H1 (cell line): ENCODE measurements at places on chromosomes 5 and 9.

DNA sequence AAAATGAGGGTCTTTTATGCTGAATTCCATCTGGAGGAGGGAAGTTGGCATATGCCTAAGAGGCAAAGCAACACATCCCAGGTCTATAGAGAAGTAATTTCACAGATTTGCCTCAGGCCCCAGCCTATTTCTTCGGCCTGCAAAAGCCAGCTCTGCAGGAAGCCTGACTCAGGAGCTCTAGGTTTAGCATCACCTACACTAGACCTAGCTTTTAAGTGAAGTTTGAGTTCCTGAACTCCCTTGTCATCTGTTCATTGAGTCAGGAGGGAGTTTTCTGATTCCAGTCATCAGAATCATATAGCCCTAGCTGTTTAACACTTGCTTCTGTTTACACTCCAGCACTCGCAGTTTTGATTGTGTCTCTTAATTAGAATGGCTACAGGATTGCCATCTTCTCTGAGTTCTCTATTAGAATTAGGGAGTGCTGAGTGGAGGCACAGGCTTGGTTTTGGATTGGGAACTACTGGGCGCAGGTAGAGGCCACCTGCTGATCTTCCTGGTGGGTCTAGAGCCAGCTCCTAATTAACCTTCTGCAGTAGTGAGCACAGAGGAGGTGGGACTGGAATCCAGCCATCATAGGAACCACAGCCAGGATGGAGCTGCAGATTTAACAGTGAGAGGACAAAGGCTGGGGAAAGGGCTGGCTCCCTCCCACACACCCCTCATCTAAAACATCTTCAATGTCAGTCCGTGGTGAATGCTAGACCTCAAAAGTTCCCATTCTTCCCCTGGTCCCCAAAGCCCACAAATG is 179.5 kb downstream of the TRIO start:
- H3K36me3 ChIP-seq, result peaks cover 10% of the 10 kb centered on the region
- H3K4me1 ChIP-seq, result peaks cover 3% of the 10 kb centered on the region; the same call in 1 of the 2 replicates
- H3K27ac ChIP-seq, result no peak overlapping the region
- DNase-seq, result no peak
- H3K4me3 ChIP-seq, result no peak overlapping the region

GRCh38 chr5:72452515-72453245 is 54.5 kb downstream of the ZNF366 start:
- no peaks in the 10 kb centered on the region for H3K27me3 ChIP-seq
- H3K36me3 ChIP-seq, result no peaks in the 10 kb centered on the region
- no peak overlapping the region for H3K27ac ChIP-seq
- DNase-seq, result no peak
- H3K4me1 ChIP-seq, result 0 out of 2 replicates have a peak, but pooled peaks cover 3% of the 10 kb centered on the region

GRCh38 chr9:2418619-2419018 is 203.0 kb upstream of the VLDLR start:
- no peak overlapping the region for H3K27ac ChIP-seq
- no peaks in the 10 kb centered on the region for H3K27me3 ChIP-seq
- no peak overlapping the region for H3K4me3 ChIP-seq
- peaks cover 6% of the 10 kb centered on the region for H3K4me1 ChIP-seq
- DNase-seq, result no peak

DNA sequence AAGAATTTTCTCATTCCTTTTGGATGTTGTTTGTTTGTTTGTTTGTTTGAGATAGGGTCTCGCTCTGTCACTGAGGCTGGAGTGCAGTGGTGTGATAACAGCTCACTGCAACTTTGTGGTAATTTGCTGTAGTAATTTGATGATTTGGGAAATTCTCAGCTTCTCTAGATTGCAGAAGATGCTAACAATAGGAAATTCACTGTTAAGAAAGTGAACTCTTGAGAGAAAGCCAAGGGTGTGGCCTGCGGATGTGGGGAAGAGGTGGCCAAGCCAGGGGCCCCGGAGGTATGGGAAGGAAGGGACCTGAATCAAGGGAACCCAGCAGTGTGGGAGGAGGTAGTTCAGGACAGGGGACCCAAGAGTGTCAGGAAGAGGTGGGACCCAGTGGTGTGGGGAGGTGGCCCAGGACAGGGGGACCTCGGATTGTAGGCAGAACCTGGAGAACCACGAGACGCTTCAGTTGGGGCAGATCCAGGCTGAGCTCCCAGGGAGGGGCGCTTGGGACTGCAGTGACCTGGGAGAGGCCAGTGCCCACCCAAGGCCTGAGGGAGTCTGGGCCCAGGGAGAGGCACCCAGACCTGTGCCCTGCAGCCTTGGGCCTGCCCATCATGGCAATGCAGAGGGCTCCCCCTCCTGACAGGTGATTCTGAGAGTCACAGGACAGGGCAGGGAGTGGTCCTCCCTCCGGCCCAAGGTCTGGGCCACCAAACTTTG is 5.6 kb upstream of the LCN2 start:
- no peak overlapping the region for H3K27ac ChIP-seq
- no peak overlapping the region for H3K4me3 ChIP-seq
- no peaks in the 10 kb centered on the region for H3K27me3 ChIP-seq
- H3K36me3 ChIP-seq, result no peaks in the 10 kb centered on the region

- H3K4me3 ChIP-seq, result no peak overlapping the region
- H3K4me1 ChIP-seq, result no peaks in the 10 kb centered on the region
- no peaks in the 10 kb centered on the region for H3K27me3 ChIP-seq
- DNase-seq, result no peak
- H3K36me3 ChIP-seq, result no peaks in the 10 kb centered on the region
Observed at GRCh38 chr5:110099572-110099971, 409.8 kb downstream of the MAN2A1 start.

DNA sequence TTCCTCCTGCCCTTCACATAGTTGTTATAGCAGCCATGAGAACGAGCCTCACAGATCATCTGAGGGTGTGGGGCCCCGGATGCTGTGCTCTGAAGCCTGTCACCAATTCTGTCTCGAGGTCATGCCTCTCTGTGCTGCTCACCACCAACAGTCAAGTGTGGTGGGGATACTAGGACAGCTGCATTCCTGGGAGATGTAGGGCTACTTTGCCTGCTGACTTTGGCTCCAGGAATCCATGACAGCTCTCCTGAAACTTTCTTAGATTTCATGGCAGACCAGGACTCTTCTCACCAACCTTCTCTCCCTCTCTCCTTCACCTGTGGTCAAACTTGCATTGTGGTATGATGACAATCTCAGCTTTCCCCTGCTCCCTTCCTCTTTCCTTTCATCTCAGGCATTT is 395.9 kb downstream of the PSAT1 start:
- H3K36me3 ChIP-seq, result no peaks in the 10 kb centered on the region
- no peak for DNase-seq

DNA sequence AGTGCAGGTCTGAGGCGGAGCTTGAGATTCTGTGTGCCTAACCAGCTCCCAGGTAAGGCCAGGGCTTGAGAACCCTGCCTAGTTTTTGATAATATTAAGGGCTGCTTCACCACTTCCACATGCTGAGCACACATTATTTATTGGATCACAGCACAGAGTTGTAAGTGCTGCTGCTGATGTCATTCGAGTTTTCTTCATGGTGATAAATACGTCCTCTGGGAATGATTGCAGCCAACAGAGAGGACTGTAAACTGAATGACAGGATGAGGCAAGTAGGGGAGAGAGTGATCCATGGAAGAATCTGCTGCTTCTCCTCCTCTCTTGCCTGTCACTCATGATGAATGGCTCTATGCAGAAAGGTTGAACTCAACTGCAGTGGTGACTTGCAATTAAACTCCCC is 77.9 kb upstream of the VPS13A start:
- no peaks in the 10 kb centered on the region for H3K27me3 ChIP-seq
- H3K36me3 ChIP-seq, result no peaks in the 10 kb centered on the region
- peaks cover 3% of the 10 kb centered on the region for H3K4me1 ChIP-seq
- no peak overlapping the region for H3K4me3 ChIP-seq
- DNase-seq, result no peak
- no peak overlapping the region for H3K27ac ChIP-seq

GRCh38 chr9:88754452-88754851 is 219.5 kb downstream of the NXNL2 start:
- no peaks in the 10 kb centered on the region for H3K36me3 ChIP-seq
- H3K4me3 ChIP-seq, result no peak overlapping the region
- no peaks in the 10 kb centered on the region for H3K4me1 ChIP-seq
- DNase-seq, result no peak
- no peaks in the 10 kb centered on the region for H3K27me3 ChIP-seq

GRCh38 chr9:1882711-1883403 is 132.3 kb upstream of the SMARCA2 start:
- no peak for DNase-seq
- no peaks in the 10 kb centered on the region for H3K36me3 ChIP-seq
- H3K27me3 ChIP-seq, result no peaks in the 10 kb centered on the region
- no peak overlapping the region for H3K27ac ChIP-seq

DNA sequence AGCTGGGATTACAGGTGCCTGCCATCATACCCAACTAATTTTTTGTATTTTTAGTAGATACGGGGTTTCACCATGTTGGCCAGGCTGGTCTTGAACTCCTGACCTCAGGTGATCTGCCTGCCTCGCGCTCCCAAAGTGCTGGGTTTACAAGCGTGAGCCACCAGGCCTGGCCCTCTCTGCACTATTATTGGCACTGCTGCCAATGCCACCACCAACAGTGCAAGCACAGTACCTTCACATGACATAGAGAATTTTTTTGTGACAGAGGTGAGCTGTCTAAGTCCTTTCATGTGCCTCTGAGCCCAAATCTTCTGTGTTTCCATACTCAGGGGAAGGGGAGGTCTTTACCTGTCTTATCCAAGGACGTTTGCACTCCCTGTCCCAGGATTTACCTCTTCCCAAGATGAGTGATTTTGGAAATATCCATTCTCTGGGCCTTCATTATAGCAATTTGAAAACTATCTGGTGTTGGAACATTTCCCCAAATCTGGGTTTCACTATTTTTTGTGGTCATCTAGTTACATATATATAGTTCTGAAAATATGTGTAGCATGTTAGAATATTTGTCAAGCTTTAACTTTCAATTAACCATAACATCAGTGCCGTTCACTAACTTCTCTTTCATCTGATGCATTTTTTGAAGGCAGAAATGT is 5.4 kb upstream of the CD180 start:
- DNase-seq, result no peak
- no peak overlapping the region for H3K4me3 ChIP-seq
- H3K27me3 ChIP-seq, result no peaks in the 10 kb centered on the region
- H3K27ac ChIP-seq, result no peak overlapping the region
- H3K4me1 ChIP-seq, result no peaks in the 10 kb centered on the region

- DNase-seq, result no peak
- H3K27ac ChIP-seq, result no peak overlapping the region
- H3K27me3 ChIP-seq, result no peaks in the 10 kb centered on the region; the same call in 1 of the 2 replicates
- no peaks in the 10 kb centered on the region for H3K36me3 ChIP-seq
- no peak overlapping the region for H3K4me3 ChIP-seq
Observed at GRCh38 chr9:89810431-89810830, 205.6 kb downstream of the GADD45G start.

GRCh38 chr9:87957839-87958238 is 16.5 kb downstream of the CDK20 start:
- H3K4me1 ChIP-seq, result no peaks in the 10 kb centered on the region
- no peak for DNase-seq
- H3K36me3 ChIP-seq, result no peaks in the 10 kb centered on the region
- no peak overlapping the region for H3K27ac ChIP-seq

DNA sequence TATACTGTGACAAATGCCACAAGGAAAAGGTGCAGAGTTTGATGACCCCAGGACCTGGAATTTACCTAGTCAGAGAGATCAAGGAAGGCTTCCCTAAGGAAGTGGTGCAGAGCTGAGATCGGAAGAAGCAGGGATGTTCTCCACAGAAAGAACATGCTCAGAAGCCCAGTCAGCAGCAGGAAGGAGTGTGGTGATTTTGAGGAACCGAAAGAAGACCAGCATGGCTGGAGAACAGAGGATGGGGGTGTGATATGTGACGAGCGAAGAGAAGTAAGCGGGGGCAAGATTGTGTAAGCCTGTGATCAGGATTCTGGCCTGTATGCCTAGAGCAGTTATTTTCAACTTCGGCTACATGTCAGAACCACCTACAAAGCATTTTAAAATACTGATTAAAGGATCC is 18.7 kb upstream of the PIK3R1 start:
- H3K36me3 ChIP-seq, result no peaks in the 10 kb centered on the region
- H3K4me3 ChIP-seq, result no peak overlapping the region

GRCh38 chr5:122099060-122099790 is 21.2 kb upstream of the LOX start:
- DNase-seq, result no peak
- no peaks in the 10 kb centered on the region for H3K36me3 ChIP-seq
- no peak overlapping the region for H3K27ac ChIP-seq
- H3K4me3 ChIP-seq, result no peak overlapping the region
- no peaks in the 10 kb centered on the region for H3K27me3 ChIP-seq

DNA sequence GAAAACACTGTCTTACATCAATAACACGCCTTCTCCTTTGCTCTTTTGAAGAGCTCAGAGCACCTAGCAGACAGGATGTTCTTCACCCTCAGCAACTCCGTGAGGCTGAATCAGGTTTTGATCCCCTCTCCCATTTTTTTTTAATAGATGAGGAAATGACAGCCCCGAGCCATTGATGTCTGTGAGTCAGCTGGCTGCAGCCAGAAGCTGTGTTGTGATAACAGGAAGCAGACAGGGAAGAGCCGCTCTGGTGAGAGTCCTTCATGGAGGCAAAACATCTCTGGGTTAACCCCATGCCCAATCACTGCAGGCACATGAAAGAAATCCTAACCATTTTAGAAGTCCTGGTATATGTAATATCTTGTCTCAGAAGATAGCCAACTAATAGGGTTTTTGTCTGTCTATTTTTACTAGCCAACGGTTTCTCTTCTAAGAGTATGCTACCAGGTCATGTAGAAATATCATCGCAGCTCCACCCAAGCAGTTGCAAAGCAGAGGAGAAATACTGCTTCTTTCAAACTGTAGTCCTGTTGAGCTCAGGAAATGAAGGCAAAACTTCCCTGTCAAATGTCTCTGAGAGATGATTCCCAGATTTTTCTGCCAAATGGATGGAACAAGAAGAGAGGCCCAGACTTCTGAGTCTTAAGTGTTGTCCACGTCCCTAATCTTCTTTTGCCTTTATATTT is 568.9 kb downstream of the CCDC171 start:
- no peak overlapping the region for H3K27ac ChIP-seq
- no peaks in the 10 kb centered on the region for H3K27me3 ChIP-seq
- H3K36me3 ChIP-seq, result no peaks in the 10 kb centered on the region
- no peak for DNase-seq

- H3K36me3 ChIP-seq, result no peaks in the 10 kb centered on the region
- H3K27me3 ChIP-seq, result no peaks in the 10 kb centered on the region
- no peak overlapping the region for H3K27ac ChIP-seq
- H3K4me1 ChIP-seq, result peaks cover 5% of the 10 kb centered on the region
Observed at GRCh38 chr5:113218200-113218599, 216.6 kb downstream of the TSSK1B start.

- no peaks in the 10 kb centered on the region for H3K27me3 ChIP-seq
- no peak overlapping the region for H3K4me3 ChIP-seq
Observed at GRCh38 chr9:133420392-133420827, 1.8 kb upstream of the ADAMTS13 start.

DNA sequence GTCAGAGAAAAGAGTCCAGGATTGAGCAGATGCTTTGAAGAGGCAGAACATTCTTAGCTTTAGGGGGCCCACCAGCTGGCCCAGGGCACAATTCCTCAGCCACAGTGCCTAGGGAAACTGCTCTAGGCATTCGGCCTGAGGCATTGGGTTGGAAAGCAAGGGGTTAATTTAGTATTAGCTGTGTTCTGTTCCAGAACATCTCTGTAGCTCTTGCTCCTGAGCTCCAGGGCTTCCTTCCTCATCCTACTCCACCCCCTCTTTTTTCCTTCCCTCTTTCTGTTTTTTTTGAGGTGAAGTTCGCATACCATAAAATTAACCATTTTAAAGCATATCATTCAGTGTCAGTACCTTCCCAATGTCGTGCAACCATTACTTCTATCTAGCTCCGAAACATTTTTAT is 74.5 kb upstream of the PANK3 start:
- no peak overlapping the region for H3K27ac ChIP-seq
- H3K4me1 ChIP-seq, result no peaks in the 10 kb centered on the region
- no peaks in the 10 kb centered on the region for H3K36me3 ChIP-seq
- no peak overlapping the region for H3K4me3 ChIP-seq
- no peaks in the 10 kb centered on the region for H3K27me3 ChIP-seq
- DNase-seq, result no peak
